Dorsolateral prefrontal cortex (tissue), 122 donors: ENCODE measurements at places on chromosomes 2 and 18.

DNA sequence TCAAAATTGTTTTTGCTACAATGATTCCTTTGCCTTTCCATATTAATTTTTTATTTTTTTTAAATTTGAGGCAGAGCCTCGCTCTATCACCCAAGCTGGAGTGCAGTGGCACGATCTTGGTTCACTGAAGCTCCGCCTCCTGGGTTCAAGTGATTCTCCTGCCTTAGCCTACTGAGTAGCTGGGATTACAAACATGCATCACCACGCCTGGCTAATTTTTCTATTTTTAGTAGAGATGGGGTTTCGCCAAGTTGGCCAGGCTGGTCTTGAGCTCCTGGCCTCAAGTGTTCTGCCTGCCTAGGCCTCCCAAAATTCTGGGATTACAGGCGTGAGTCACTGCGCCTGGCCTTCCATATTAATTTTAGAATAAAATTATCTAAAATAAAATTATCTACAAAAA lies 41.3 kb downstream of the PTPN4 start:
- no peak for DNase-seq

DNA sequence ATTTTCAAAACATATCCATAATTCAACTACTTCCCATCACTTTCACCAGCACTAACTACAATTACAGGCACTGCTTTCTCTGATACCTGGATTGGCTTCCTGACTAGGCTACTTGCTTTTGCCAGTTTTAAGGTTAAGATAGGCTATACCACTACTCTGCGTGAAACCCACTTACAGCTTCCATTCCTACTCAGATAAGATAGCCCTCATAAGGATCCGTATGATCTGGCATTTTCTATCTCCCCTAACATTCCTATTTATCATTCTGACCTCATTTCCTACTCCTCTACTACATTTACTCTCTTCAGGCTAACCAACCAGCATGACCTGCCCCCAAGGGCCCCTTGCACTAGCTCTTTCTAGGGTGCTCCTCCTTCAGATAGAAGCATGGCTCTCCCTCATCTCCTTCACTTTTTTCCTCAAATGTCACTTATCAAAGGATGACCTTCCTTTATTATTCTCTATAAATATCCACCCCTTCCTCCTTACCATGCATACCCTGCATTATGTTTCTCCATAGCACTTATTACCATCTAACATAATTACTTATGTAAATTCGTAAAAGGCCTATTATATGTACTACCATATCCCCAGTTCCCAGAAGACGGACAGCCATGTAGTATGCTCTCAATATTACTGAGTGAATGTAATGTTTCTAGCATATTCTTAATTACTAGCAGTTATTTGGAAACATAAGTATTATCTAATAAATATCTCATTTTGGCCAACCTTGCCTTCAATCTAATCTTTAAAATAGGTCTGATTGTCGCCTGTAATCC lies 4.4 kb downstream of the TIA1 start:
- no peak for DNase-seq

GRCh38 chr2:138335036-138335435 lies 166.5 kb upstream of the SPOPL start:
- no peak for DNase-seq

- no peak for DNase-seq
Measured at GRCh38 chr2:31430439-31431165, 16.1 kb upstream of the XDH start.

DNA sequence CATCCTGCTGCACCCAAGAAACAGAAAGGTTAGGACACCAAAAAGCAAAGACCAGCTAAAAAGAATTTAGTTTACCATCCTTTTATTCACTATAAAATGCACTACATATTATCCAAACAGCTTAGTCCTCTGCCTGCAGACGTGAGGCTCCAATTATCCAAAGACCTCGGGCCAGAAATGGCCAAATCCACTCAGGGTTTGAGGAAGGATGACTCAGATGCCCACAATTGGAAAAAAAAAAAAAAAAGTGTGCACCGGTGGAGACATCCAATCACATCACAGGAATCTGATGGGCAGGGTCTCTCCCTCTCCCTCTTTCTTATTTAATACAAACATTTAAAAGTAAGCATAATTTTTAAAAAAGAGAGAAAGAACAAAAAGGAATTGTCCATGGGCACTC lies 65.7 kb downstream of the TRABD2A start:
- no peak for DNase-seq

DNA sequence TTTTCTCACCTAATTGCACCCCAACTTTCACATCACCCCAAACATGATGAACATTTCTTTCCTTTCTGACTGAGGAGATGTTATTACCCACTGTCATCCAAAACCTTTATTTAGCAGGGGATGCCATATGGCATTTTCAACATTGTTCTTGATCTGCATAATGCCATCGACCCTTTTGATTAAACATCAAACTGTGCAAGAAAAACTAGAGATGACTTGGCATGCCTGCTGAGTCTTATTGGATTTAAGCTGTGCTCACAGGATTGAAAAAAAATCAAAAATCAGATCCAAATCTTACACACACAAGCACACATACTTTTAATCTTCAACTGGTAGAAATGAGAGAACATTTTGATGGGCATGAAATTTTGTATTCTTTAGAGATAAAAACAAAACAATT lies 536.0 kb downstream of the TMX3 start:
- DNase-seq: no peak

DNA sequence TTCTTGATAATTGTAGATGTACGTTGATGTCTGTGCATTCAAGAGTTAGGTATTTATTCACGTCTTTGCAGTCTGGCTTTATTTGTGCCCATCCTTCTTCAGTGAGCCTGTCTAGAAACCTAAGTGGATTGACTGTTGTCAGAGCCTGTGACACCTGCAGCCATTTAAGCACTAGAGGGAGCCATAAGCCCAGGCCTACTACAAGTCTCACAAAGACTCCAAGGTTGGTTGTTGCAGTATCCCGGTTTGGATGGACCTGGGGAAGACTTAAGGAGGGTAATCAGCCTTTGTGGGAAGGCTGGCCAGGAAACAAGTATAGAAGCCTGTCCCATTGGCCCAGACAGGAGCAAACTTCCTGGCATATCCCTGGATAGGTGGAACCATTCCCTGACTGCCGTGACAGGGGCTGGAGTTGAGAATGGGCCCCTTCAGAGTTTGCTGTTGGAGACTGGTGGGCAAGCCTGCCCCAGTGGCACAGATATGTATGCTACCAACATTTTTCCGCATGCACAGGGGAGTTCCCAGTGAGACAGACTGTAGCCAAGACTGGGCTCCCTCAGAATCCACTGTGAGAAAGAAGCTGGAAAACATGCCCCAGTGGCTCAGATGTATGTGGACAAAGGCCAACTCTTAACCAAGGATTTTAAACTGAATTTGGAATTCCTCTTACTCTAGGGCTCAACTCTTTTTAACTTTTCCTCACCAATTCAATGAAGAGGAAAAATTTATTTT lies 9.3 kb upstream of the LRRC30 start:
- DNase-seq: no peak

DNA sequence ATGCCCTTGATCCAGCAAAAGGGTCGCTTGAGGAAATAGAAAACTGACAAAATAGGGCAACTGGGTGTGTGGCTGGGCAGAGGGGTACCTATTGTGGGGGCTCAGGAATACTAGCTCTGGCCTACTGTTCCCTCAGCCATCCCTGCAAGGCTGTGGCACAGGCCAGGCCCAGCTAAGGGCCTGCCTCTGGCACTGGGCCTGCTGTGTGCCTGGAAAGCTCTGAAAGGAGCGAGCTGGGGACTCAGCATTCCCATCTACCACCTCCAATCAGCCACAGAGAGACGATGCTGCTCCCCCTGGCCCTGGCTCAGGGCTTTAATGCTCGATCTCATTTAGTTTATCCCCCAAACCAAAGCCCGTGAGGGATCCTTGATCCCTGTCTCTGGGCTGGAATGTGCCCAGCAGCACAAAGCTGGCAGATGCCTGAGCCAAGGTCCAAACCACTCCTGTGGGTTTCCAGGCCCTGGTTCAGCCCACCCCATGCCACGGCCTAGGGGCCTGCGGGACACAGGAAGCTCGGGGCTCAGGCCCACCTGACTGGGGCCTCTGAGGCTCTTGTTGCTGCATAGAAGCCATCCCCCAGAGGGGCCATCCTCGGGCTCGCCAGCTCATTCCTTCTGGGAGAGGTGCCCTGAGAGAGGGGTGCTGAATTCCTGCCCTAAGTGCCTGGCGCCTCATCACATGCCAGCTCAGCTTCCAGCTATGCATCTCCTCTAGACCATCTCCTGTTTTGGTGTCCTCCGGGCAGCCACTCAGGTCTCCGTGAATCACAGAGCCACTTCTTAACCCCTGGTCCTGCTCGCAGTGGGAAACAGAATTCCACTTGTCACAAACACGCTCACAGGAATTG lies 43.0 kb upstream of the KCNF1 start:
- DNase-seq: no peak

GRCh38 chr2:168600949-168601348 lies 144.9 kb downstream of the CERS6 start:
- DNase-seq: no peak

GRCh38 chr2:12717191-12718014 lies 667 bp downstream of the TRIB2 start:
- DNase-seq: no peak

DNA sequence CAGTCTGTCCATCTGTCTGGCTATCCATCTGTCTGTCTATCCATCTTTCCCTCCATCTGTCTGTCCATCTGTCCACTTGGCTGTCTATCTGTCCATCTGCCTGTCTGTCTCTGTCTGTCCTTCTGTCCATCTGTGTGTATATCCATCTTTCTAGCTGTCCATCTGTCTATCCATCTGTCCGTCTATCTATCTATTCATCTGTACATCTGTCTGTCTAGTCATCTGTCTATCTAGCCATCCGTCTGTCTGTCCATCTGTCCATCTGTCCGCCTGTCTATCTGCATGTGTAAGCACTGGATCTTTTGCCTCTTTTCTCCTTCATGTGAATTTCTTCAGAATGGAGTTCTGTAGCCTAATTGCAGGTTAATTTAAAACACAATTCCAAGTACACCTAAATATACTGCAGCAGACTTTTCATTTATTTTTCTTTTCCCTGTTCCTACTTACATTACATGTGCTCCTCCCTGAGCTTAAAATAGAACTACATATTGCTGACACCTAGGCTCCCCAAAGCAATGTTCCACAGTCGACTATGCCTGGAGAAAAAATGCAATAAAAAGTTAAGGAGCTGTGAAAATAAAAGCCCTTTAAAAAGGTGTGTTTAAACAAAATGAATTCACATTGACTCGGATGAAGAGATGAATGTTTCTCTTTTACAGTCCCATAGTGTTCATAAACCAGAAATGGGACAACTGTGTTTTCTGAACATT lies 37.4 kb upstream of the TXNDC2 start:
- DNase-seq: no peak

GRCh38 chr18:9648431-9649163 lies 34.2 kb upstream of the PPP4R1 start:
- DNase-seq: no peak

- no peak for DNase-seq
Measured at GRCh38 chr2:10297959-10298531, 4.7 kb upstream of the HPCAL1 start.

DNA sequence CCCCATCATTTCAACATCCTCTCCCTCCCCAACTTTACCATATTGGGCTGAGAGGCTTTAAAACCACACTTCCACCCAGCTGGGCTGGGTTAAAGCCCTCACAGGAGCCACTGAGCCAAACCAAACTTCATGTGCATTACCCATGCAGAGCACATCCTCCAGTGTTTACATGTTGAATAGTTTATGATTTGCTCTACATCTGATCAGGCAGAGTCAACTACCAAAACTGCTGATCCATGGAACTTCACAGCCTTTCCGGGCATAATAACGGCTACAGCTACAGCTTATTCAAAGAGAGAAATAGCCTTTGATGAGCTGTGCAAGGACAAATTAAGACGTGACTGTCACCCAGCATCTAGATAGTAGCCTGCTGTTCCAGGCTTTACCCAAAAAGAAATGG lies 39.0 kb downstream of the MAIP1 start:
- no peak for DNase-seq

- DNase-seq: no peak
Measured at GRCh38 chr2:79271456-79271855, 111.9 kb upstream of the REG3A start.

- DNase-seq: no peak
Measured at GRCh38 chr18:26422472-26423162, 125.7 kb downstream of the KCTD1 start.

- no peak for DNase-seq
Measured at GRCh38 chr18:67010919-67011318, 407.0 kb upstream of the CDH19 start.

- DNase-seq: no peak
Measured at GRCh38 chr2:15383695-15384350, 177.3 kb downstream of the NBAS start.

- no peak for DNase-seq
Measured at GRCh38 chr2:56613254-56613653, 429.5 kb downstream of the CCDC85A start.

DNA sequence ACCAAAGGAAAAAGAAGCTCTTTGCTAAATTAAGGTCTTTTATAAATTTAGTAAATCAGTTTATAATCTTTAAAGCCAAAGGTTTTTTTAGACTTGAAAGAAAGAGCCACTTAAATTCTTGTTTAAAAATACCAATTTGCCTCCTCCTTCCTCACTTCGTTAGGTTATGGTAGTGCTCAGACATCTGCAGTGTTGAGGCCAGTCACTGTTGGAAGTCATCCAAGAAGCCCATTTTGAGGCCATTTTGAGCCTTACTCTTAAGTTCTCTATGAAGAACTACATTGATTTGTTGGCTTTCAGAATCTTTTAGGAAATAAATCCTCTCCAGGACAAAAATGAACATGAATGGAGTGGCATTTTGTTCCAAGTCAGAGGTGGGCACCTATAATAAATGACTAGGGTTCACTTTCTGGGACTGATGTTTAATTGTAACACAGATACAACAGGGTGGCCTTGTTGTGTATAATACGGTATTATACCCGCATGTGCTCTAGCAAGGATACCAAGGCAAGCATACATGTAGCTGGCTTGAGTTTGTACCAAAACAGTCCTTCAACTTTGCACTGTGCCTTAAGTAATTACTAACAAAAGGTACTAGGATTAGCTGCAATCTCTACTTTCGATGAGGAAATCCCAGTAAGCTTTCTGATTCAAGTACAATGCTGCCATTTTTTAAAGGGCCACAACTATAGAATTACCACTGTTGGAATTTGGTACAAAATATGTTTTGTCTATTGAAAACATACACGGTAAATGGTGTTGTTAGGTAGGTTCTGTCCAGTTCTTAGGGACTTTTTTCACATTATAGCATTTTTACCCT lies 22.8 kb downstream of the SLC66A3 start:
- DNase-seq: no peak
